Suppressor macrophage treated with lipopolysaccharide for 4 hours (primary cell): ENCODE measurements at places on chromosomes 4 and X.

DNA sequence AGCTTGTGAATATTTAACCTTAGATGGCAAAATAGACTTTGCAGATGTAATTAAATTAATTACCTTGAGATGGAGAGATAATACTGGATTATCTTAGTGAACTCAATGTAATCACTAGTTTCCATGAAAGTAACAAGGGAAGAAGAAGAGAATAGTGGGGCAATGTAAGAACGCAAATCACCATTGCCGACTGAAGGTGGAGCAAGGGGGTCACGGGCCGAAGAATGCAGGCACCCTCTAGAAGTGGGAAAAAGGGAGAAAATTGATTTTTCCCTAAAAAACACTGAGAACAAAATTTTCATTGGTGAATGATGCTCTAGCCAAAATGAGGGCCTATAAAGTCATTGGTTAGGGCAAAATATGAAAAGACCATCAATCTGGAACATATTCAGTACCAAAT is 375.6 kb upstream of the EPHA5 start:
- no peak for DNase-seq

GRCh38 chr4:127251423-127251822 is 381.3 kb upstream of the INTU start:
- DNase-seq = no peak

DNA sequence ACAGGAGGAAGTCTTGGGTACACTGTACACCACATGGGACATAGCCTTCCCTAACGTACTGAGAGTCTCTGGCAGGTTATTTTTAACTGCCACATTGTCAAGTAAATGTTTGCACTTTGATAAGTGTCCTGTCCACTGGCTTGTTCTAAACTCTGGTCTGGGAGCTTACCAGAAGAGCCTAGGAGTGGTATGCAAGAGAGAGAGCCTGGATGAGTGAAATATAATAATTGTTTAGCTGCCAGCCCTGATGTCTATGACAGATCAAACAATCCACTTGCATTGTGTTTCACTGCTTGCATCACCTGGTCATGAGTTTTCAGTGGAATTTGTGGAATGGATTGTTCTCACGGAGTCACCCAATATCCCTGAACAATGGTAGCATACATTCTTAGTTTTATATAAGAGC is 91.6 kb downstream of the SHROOM3 start:
- DNase-seq = no peak

DNA sequence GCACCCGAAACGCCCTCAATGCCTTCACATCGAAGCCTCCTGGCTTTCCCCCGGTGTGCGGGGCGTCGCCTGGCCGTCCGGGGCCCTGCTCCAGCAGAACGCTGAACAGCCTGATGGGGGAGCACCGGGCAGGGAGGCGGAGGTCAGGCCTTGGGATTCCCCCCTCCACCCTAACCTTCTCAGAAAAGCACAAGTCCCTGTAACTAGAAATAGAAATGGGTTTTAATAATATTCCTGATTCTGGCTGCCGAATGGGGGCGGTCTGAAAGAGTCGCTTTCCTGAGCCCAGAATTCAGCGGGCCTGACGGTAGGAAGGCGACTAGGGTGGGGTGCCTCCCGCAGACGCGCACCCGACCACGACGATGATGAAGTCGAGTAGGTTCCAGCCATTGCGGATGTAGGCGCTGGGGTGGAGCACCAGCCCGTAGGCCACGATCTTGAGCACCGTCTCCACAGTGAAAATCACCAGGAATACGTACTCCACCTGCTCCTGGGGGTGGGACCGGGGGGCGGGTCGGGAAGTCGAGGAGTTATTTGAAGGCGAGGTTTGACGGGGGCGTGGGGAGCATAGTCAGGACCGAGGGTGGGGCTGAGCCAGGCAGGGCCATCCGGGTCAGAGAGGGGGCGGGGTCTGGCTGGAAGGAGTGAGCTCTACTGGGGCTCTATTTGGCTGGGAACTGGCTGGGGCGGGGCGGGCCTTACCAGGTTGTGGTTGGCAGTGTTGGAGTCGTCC is 2.5 kb downstream of the CACNA1F start:
- peak; percentile 52 for DNase-seq

GRCh38 chrX:45912316-45912715 is 632.9 kb downstream of the ZNF674 start:
- no peak for DNase-seq

- DNase-seq = no peak
Measured at GRCh38 chrX:70422851-70423341, at the start of gene GDPD2. TSS of gene GDPD2 (plus strand) at chrX:70423314. CDS start at chrX:70424985, 1,671 bp downstream.

DNA sequence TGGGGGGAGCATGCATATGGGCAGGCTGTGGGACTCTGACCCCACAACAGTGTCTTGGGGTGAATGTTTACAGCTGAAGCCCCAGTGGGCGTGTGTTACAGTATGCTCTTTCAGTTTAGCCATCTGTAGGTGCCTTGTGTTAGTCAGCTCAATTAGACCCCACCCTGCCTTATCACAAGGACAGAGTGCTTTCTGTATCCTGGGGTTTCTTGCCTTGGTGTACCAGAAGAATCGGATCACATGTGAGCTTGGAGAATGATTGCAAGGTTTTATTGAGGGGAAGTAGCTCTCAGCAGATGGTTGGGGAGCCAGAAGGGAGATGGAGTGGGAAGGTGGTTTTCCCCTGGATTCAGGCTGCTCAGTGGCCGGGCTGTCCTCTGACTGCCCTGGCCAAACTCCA is 27.3 kb downstream of the SH3BGRL start:
- no peak for DNase-seq

DNA sequence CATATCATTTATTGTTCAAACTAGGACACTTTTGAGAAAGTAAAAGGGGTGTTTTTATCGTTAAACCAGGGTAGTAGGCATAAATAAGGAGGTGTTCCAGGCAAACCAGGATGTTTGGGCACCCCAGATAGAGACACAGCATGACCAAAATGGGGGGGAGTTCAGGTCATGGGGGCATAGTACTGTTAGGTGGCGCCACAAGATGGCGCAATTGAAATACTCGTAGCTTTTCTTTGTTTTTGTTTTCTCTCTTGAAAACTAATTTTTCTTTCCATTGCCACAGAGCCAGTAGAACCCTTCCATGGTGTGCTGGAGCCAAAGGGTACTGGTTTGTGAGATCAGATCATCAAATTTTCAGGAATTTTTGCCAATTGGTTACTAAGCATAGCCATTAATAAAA is 283.4 kb downstream of the BCOR start:
- peak; percentile 38 for DNase-seq

GRCh38 chr4:147899512-147899911 is 167.6 kb downstream of the ARHGAP10 start:
- DNase-seq = no peak

- peak; percentile 89 for DNase-seq
Measured at GRCh38 chr4:15001248-15001868, 923 bp upstream of the CPEB2 start.

GRCh38 chrX:20362268-20363267 is 95.9 kb upstream of the RPS6KA3 start:
- peak; percentile 58 for DNase-seq

- no peak for DNase-seq
Measured at GRCh38 chr4:114026447-114026846, 47.0 kb upstream of the ARSJ start.

- no peak for DNase-seq
Measured at GRCh38 chr4:113708250-113708649, 53.3 kb downstream of the CAMK2D start.

GRCh38 chr4:81771721-81772120 is 300.0 kb upstream of the RASGEF1B start:
- DNase-seq = no peak

GRCh38 chr4:106493086-106493485 is 124.5 kb upstream of the GIMD1 start:
- DNase-seq = no peak

GRCh38 chr4:27624749-27625148 is 764.1 kb downstream of the STIM2 start:
- no peak for DNase-seq

DNA sequence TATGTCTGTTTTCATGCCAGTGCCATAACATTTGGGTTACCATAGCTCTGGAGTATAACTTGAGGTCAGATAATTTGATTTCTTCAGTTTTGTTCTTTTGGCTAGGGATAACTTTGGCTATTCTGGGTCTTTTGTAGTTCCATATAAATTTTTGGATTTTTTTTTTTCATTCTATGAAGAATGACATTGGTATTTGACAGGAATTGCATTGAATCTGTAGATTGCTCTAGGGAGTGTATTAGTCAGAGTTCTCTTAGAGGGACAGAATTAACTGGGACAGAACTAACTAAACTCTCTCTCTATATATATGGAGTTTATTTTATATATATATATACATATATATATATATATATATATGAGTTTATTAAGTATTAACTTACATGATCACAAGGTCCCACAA is 32.2 kb upstream of the SLIT2 start:
- DNase-seq = no peak

GRCh38 chr4:166309286-166309685 is 436.2 kb downstream of the TLL1 start:
- DNase-seq = no peak

DNA sequence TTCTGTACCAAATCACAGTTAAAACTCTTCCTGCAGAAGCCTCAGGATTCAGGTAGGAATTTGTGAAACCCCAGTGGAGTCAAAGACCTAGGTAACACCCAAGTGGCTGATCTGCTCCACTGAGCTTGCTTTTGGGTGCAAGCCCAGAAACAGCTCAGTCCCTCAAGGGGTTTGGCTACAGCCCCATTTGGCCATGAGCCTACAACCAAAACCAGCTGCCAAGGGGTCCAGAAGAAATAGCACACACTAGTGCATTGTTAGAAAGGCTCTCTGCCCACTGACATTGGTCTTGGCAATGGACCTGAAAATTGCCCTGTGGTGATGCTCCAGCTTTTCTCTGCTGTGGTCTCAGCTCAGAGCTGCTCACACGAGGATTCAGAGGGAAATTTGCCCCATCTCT is 577.4 kb upstream of the INTU start:
- no peak for DNase-seq

DNA sequence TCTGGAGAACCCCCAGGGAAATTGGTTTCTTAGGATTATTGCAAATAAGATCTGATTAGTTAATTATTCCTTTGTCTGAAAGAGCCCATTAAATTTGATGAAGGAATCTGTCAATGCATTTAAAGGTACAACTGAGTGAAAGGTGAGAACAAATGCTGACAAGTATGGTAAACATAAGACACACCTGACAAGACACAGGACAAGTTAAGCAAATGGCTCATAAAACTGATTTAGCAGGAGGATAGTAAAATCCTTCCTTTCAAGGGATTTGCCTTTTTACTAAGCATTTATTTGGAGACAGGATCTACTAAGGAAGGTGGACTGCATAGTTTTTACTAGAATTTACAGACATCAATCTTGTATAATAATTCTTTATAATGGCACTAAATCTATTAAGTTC is 553.9 kb downstream of the SPRY1 start:
- DNase-seq = no peak

DNA sequence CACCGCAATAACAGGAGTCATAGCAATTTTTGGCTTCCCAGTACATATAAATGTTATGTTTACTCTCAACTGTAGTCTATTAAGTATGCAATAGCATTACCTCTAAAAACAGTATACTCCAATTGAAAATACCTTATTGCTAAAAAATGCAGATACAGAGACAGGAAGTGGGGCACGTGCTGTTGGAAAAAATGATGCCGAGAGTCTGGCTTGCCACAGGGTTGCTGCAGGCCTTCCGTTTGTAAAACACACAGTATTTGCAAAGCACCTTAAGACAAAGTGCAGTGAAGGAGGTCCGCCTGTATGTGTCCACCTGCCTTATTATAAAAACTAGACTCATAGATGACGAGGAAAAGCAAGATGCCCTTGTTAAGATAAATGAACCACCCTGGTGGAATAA is 23.5 kb downstream of the CD99 start:
- no peak for DNase-seq

GRCh38 chr4:1864076-1865008 is 6.9 kb upstream of the NSD2 start:
- DNase-seq = no peak

DNA sequence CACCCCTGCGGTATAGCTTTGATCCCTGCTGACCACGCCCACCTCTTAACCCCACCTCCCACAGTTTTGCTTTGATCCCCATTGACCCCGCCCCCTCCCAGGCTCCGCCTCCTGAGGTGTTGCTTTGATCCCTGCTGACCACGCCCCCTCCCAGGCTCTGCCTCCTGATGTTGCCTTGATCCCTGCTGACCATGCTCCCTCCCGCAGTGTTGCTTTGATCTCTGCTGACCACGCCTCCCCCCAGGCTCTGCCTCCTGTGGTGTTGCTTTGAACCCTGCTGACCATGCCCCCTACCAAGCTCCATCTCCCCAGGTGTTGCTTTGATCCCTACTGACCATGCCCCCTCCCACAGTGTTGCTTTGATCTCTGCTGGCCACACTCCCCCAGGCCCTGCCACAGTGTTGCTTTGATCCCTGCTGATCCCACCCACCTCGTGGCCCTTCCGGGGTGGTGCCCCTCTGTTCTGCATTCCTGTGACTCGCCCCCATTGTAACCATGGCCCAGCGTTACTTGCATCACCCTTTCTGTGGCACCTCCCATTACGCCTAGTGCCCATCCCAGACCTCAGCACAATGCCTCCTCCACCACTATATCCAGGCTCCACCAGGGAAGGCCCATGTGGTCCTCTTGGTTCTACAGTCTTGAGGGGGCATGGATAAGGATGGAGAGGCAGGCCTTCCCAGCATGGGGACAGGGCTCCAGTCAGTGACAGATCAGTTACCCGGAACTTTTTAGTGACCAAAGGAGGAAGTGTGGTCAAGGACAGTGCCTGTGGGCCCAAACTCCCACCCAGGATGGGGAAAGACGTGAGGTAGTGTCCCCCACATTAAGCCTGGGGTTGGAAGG is 70.8 kb downstream of the ADRA2C start:
- DNase-seq = peak; percentile 1

- DNase-seq = no peak
Measured at GRCh38 chrX:48540480-48540879, 966 bp downstream of the TBC1D25 start.

DNA sequence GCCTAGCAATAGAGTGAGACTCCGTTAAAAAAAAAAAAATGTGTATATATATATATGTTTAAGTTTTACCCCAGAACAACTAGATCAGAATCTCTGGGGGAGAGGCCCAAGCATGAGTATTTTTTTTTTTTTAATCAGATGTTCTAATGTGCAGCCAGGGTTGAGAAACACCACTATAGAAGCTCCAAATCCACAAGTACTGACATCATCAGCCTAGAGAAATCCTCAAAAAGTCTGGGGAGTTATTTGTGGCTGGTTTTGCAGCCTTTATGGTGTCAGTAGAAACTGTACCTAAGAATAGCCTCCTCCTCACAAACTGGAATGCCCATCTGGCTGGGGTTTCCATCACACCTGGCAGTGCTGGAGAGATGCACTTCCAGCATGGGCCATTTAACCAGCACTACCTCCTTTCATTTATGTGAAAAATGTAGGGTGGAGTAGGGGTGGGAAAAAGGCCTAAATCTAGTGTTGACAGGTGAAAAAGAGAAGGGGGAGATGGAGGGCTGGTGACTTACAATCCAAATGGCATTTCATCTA is 93.5 kb downstream of the CBLL2 start:
- DNase-seq = no peak

GRCh38 chr4:8689741-8690140 is 97.2 kb downstream of the CPZ start:
- DNase-seq = no peak
